ENCODE measurements at places on chromosomes 13 and 19.
A peak's percentile ranks its signal among the peaks of the same experiment; 100 is the strongest.

GRCh38 chr19:46391296-46392251 is 21.8 kb downstream of the CCDC8 start:
- DNase-seq: no peak

DNA sequence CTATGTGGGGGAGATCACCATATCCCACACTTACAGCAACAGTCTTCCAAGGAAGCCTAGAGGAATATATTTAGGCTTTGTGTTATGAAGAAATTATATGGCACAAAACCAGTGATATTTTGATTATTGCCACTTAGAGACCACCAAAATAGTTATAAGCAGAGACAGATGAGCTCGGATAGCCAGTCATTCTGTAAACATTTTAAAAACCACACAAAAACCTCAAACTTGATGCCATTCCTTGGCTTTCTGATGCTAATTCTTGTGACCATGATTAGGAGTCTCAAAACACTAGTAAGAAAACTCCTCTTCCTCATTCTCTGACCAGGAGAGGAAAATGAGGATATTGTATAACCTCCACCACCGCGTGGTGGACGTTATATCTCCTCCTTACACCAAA is 496.4 kb downstream of the FOXO1 start:
- DNase-seq: no peak

DNA sequence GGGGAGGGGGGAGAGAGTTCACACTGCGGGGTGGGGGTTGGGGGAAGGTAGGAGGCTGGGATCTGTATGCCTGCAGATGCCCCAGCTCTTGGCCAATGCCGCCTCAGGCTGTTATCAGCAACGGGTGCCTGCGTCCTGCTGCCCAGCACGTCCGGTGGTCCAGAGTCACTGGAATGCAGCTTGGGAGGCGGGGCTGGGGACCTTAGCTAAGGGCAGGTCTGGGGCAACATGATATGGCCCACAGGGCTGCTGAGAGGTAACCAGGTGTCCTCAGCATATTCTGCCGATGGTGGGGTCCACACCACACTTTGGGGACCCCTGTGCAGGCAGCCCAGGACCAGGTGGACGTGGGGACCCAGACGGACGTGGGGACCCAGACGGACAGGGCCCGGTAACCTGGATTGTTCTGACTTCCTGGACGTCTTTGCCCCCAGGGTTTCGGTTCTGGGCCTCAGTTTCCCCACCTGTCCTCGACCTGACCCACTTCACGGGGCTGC is 668 bp upstream of the ARHGAP45 start:
- DNase-seq: peak; percentile 91

DNA sequence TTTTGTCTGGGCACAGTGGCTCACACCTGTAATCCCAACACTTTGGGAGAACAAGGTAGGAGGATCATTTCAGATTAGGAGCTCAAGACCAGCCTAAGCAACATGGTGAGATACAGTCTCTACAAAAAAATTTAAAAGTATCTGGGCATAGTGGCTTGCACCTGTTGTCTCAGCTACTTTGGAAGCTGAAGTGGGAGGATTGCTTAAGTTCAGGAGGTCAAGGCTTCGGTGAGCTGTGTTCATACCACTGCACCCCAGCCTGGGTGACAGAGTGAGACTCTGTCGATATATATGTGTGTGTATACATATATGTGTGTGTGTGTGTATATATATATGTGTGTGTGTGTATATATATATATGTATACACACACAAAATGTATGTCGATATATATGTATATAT is 833.0 kb downstream of the PCDH9 start:
- no peak for DNase-seq

GRCh38 chr19:57905258-57905657 is 11.1 kb downstream of the ZNF417 start:
- no peak for DNase-seq

DNA sequence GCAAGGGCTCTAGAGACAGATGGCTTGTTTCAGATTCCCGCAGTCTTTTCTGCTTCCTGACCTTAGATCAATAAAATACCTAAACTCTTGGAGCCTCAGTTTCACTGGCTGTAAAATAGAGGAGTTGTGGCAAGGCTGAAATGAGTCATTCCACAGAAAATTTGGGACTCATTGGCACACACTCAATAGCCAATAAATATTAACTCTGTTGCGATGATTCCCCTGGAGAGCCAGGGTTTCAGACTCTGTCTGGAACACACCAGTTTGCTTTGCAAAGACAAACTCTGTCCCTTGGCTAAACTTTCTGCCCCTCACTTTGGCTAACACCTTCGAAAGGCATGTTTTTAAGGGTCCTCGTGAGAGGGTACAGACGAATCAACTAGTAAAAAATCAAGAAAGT is 18.1 kb upstream of the UBE2L5 start:
- DNase-seq: no peak

GRCh38 chr13:111490611-111491010 is 170.2 kb downstream of the TEX29 start:
- DNase-seq: no peak

GRCh38 chr13:22653866-22654265 is 526.9 kb upstream of the SGCG start:
- DNase-seq: no peak

- DNase-seq: no peak
These were observed 212.9 kb upstream of the SERP2 start for GRCh38 chr13:44160591-44161191.

- DNase-seq: peak; percentile 47
These were observed 113.2 kb downstream of the TM9SF2 start for GRCh38 chr13:99614465-99614885.

- no peak for DNase-seq
These were observed at the start of gene SLC7A10 for GRCh38 chr19:33225458-33225926. SLC7A10 (minus strand) TSS chr19:33225850; CDS start chr19:33225703, 147 bp downstream.

DNA sequence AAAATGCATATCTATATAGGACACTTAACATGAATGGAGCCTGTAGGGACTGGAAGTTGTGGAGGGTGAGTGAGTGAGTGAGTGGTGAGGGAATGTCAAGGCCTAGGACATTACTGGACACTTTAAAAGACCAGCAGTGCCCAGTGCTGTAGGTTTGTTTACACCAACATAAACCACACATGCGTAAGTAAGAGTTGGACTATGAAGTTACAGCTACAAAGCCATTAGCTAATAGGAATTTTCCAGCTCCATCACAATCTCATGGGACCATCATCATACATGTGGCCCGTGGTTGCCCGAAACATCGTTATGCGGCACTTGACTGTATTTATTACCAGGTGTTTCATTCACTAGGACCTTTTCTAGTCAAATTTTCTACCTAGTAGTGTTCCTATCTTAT is 49.2 kb downstream of the LATS2 start:
- DNase-seq: no peak

GRCh38 chr19:45247136-45247535 is 1.9 kb upstream of the EXOC3L2 start:
- no peak for DNase-seq

DNA sequence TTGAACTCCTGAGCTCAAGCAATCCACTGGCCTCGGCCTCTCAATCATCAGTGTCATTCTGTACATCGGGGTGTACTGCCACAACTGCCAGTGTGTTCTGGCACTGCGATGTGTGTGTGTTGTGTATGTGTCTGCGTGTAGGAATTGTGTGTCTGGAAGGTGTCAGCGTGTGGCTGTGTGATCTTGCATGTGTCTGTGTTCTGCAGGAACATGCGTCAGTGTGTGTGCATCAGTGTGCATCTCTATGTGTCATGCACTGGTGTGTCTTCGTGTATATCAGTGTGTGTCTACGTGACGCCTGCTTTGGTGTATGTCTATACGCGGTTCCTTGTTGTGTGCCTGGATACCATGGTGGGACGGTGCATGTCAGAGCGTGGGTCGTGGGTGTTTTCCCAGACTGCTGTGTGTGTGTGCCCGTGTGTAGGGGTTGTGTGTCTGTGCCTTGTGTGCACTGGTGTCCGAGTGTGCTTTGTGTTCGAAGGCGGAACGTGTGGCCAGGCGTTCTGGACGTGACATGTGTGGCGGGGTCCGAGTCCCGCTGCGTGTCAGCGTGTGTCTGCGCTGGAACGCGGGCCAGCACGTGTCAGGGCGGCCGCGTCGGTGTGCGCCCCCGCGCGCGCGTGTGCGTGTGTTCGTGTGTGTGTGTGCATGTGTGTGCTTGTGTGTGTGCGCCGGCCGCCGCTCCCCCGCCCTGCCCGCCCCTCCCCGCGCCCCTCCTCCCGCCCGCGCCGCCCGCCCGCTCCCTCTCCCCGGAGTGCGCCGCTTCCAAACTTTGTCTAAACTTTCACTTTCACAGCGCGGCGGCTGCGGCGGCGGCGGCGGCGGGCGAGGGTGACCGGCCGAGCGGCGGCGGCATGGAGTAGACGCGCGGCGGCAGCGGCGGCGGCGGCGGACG is at the start of gene NFIX:
Gene NFIX, plus strand, starts transcription at position 775 of the 895 bp plus-strand sequence. CDS start 363 bp downstream, outside the sequence.
- no peak for DNase-seq

DNA sequence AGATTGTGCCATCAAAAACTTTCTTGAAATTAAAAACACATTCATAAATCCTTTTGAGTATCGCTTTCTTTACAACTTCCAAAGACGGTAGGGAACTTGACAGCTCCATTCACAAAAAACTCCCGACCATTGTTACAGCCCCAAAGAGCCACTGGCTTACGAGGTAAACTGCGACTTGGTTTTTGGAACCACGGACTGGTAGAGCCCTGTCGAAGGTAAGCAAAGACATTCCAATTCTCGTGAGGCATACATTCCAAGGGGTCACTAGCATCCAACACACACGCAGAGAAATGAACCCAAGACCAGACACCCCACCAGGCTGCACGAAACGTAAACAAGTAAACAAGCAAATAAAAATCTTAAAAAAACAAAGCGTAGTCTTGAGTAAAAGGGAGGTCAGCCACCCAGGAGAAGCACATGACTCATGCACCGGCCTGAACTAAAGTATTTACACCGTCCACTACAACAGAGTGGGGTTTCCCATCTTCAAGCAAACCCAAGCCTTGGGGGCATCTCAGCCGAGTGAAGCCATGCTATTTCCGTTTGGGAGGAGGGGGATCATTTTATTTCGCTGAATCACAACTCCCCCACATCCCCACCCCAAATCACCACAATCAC is 1.4 kb downstream of the BRD4 start:
- DNase-seq: no peak

GRCh38 chr19:33438987-33439781 is 65.7 kb downstream of the CEBPG start:
- no peak for DNase-seq

- DNase-seq: no peak
These were observed 2.2 kb upstream of the ARHGAP33 start for GRCh38 chr19:35773020-35773806.

DNA sequence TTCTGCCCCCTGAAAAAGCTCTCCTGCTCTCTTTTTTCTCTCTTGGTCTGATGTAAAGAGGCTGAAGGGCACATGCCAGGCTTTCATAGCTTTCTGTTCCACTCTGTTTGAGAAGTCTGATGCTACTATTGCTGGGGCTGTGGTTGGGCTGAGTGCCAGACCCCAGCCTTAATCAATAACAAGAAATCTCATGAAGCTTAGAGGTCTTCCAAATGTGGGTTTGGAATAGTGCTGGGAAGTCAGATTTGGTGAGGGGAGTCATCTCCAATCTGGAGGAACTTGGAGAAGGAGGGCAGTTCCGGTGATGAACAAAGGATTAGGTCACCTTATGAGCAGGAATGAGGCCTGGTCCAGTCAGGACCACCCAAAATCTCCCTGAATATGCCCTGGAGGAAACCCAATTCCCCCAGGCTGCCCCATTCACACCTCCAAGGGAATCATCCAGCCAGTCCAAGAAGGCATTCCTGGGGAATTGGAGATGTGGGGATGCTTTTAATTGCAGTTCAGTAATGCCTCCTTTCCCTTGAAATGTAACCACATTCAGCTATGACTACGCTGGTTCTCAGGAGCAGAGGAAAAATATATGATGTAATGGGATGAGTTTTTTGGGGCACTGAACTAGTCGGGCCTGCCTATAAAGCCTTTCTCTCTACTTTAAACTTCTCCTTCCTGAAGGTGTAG is 102.0 kb downstream of the STARD13 start:
- DNase-seq: no peak
